ENCODE measurements at places on chromosomes 5 and 9.
A peak's percentile ranks its signal among the peaks of the same experiment; 100 is the strongest.

GRCh38 chr5:55410845-55411244 lies 103.1 kb downstream of the MTREX start:
- DNase-seq, result no peak

DNA sequence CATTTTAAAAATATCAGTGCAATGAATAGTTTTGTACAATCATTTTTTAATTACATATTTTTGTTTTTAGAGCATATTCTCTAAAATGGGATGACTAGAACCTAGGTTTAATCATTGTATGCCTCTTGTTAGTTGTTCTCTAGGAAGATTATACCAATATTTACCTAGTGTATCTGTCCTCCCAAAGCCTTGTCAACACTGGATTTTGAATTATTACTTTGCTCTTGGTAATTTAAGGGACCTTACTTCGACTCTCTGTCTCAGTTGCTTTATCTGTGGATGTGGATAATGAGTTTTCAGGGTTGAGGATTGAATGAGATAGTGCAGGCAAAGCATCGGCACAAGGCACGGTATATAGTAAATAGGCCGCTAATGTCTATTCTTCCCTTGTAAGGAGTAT lies 10.9 kb upstream of the PIP5K1B start:
- no peak for DNase-seq

DNA sequence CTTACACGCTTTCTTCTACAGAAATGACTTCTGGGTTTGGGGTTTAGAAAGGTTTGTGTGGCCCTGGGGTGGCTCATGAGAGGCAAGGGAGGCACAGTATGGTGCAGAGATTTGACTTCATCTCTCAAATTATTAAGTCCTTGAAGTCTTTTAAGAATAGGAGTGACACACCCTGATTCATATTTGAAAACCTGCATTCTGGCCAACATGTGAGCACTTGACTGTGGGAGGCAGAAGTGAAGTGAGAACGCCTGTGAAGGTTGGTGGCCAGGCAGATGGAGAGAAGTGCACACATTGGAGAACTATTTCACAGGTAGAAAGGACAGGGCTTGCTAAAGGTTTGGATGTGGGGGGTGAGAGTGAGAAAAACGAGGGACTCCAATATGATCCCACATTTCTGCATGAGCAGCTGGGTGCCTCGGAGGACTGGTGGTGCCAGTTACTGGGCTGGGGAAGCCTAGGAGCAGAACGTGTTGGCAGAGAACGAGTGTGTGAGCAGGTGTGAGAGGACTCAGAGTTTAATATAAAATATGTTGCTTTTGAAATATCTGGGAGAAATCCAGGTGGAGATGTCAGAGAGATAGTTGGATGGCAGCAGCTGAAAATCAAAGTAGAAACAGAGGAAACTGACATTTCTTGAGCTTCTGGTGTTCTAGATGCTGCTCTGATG lies 240.0 kb upstream of the ADAMTSL1 start:
- DNase-seq, result no peak

DNA sequence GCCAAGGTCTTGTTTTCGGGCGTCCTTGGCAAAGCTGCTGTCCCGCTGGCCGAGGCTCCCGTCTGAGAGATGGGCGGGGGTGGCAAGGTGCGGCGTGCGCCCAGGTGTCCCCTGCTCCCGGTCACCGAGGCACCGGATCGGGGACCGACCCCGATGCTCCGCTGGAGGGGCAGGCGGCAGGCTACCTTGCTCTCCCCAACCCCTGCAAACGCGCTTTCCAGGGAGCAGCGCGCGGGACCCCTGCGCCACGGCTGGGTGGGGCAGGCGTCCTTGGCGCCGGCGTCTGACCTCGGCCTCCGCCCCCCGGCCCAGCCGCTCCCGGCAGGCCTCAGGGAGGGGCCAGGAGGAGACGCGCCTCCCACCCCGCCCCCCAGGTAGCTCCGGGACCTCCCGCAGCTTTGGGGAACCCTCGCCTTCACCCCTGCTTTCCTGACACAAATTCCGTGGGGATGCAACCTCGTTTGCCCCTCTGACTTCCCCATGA lies 551 bp downstream of the N4BP3 start:
- DNase-seq, result peak; percentile 22

DNA sequence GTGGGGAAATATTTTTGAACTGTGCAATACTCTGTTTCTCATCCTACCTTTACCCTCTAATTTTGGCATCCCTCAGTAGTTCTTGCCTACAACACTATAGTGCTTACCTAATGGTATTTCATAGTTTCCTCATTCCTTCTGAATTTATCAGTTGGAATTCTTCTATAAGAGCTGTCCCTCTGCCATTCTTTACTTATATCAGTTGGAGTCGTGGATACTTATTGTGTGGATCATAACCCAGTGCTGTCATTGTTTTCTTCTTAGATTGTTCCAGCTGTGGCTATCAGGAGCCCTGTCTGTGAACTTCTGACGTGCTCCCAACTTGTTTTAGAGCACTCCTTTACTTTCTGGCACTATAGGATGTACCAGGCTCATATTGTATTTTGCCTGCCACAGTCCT lies 146.1 kb upstream of the OTULINL start:
- no peak for DNase-seq
